GDM1 (cell line): ENCODE measurements at places on chromosomes 1 and 21.
A peak's percentile ranks its signal among the peaks of the same experiment; 100 is the strongest.

GRCh38 chr1:167454894-167455785, 63.2 kb downstream of the CD247 start:
- DNase-seq: peak; percentile 49

DNA sequence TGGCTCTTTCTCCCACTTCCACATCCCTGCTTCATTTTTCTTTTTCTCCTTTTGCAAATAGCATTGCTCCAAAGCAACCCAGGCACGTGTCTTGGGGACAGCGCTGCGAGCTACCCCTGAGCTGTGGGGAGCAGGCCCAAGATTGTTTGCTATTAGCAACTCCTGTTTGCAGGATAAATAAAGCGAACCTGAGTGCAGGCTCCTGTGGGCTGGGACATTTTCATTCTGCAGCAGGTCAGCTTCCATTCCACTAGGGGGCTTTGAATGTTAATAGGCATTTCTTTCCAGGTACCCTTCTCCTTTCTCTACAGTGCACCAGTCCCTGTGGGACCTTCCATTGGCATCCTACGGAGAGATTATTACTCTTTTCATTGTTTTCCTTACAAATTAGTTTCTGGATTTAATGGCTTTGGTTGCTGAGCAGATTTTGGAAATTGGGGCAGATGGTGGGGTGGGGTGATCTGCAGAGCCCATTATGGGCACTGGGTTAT, 54.0 kb downstream of the OLFML3 start:
- no peak for DNase-seq

GRCh38 chr1:154707901-154708463, 100.0 kb upstream of the ADAR start:
- no peak for DNase-seq

DNA sequence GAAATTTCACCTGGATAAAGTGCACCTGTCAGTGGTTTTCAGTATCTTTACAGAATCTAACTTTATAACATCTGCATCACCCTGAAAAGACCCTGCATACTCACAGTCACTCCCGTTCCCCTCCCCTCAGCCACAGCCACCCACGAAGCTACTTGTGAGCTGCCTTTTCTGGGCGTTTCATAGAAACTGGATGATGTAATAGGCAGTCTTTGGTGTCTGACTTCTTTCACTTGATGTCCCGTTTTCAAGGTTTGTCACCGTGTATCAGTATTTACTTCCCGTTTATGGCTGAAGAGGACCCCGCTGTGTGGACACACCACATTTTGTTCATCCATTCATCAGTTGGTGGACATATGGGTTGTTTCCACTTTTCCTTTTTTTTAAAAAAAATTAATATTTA, 47.8 kb upstream of the LRRC3 start:
- no peak for DNase-seq

DNA sequence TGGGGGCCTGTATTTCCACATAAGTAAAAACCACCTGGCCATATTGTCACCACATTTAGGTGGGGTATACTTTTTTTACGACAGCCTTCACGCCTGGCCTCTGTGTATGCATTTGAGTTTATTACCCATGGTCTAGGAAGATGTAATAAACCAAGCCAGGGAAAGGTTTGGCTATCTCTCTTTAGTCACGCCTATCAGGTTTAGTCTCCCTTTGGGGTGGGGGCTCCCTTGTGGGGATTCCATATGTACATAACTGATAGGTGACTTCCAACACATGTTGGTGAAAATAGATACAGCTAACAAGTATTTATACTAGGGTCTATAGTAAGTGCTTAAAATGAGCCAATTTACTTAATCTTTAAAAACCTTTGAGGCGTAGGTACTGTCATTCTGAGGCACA, 4.2 kb downstream of the YBX1 start:
- DNase-seq: no peak

DNA sequence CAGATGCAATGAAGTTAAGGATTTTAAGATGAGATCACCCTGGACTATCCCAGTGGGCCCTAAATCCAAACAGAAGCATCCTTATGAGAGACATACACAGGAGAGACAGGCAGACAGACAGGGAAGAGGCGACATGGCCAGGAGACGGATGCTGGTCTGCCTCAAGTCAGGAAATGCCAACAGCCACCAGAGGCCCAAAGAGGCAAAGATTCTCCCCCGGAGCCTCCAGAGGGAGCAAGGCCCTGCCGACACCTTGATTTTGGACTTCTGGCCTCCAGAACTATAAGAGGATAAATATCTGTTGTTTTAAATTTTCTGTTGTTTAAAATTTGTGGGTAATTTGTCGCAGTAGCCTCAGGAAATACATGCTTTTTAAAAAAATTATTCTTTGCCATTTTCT, 116.4 kb downstream of the GLIS1 start:
- DNase-seq: no peak

GRCh38 chr1:55898181-55898580, 681.2 kb downstream of the PLPP3 start:
- no peak for DNase-seq

GRCh38 chr1:96978901-96979300, 257.3 kb downstream of the PTBP2 start:
- DNase-seq: no peak

DNA sequence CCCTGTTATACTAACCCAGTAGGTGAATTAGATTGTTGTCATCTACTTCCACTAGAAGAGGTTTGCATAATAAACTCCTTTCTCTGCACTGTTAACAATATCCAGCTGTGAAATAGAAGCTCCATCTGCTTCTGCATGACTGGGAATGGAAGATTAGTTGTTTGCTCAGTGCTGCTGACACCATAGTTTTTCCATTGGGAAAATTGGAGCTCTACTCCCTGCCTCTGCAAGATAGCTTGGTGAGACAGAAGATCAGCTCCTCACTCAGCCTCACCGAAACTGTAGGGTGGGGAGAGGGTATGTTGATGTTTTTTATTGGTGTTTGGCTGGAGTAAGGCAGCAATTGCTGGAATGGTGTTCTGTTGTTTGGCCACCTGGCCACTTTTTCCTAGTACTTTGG, 331.6 kb upstream of the ADAMTS5 start:
- no peak for DNase-seq

- DNase-seq: no peak
These were observed 20.6 kb upstream of the ITLN1 start for GRCh38 chr1:160905617-160905989.

DNA sequence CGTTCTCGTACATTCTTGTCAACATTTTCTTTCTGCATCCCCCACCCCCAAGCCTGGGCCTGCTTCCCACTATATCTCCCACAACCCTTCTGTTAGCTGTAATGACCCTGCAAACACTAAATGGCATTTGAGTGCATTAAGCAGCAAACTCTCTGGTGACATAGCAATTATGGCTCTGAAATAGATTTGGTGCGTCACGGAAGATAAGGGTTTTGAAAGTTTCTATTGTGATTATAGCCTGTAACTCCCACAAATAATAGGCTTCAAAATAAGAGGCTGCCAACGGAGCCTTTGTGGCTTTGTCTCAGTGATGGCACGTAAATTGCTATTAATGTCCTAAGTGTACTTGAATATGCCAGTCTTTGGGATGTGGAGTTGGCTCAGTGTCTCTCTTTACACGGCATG, 277.6 kb downstream of the PBX1 start:
- DNase-seq: no peak

DNA sequence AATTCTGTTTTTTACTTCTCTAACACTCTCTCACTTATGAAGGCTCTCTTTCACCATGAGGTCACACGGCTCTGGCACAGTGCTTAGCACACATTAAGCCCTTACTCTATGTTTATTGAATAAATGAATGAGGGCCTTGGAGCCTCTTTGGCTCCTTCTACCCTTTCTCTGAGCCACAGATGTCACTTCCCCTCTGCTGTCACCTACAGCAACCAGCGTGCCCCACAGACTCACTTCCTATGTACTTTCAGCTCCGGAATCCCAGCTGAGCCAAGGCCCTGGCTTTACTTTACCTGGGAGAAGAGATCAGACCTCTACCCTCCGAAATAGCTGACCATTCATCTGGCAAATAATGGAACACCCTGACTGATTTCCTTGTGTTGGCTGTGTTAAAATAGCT, 53.7 kb upstream of the HMCN1 start:
- peak; percentile 38 for DNase-seq

GRCh38 chr1:93450321-93450720, 2.4 kb downstream of the FNBP1L start:
- no peak for DNase-seq

DNA sequence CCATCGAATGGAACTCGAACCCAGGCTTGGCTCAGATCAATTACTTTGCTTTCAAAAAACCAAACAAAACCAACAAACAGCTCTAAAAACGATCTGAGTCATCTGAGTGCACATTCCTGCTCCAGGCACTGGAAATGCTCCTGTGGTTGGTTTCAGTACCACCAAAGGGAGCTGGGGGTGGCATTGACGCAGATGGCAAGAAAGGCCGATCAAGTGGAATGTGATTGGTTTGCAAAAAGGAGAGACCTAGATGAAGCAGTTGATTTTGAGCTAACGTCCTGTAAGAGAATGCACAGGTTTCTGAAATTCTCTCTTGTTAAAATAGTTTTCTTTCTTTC, 39.5 kb downstream of the PIK3CD start:
- no peak for DNase-seq

DNA sequence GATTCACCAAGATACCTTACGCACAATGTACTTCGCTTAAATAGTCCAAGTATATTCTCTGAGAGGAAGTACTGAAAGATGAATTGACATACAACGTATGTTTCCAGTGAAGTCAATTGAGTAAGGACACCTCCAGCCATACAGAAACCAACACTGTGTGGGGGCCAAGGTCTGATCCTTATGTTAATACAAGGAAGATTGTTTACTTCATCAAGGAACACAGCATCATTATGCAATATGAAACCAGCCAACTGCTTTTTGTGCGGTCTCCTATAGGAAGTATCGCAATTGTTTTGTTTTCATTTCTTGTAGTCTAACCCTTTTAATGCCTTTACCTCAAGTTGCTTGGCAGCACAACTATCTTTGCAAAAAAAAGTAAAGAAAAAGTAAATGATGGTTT, 28.2 kb upstream of the TEKT2 start:
- no peak for DNase-seq

- no peak for DNase-seq
These were observed 3.8 kb downstream of the CA14 start for GRCh38 chr1:150261367-150261766.

DNA sequence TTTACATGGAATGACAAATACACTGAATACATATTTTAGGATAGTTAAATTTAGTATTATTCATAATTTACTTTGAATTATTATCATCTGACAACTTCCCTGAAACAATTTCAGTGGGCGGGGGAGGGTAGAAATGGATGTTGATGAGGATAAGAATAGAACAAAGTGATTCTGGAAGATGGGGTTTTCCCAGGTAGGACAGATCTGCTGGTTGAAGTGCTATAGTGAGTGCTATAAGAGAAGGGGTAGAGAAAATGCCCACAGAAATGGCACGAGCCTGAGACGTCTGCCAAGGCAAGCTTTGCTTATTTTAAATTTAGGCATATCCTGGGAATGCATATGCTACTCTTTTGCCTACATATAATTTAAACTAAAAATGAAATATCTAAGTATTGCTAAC, 3.2 kb downstream of the CFH start:
- no peak for DNase-seq

DNA sequence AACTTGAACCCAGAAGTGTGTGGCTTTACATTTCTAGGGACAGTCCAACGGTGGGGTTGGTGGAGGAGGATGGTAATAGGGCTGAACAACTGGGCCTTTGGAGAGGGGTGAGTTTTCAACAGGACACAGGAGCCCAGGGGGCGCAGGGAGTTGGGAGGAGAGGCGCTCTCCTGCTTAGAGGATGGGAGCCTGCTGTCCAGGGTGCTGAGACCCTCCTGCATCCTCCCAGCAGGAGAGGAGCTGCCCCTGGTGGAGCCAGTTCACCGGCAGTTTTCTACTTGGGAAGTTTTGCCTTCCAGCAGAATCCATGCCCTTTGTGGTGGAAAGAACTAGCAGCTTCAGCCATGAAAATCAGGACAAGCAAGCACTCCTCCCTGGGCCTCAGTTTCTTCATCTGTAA, 8.6 kb downstream of the KCNC4 start:
- no peak for DNase-seq

GRCh38 chr21:45415943-45416611, 11.1 kb downstream of the COL18A1 start:
- DNase-seq: no peak

GRCh38 chr1:232404981-232405731, 224.8 kb downstream of the SIPA1L2 start:
- DNase-seq: no peak

- DNase-seq: no peak
These were observed 373.1 kb upstream of the CXADR start for GRCh38 chr21:17139696-17140095.

GRCh38 chr1:66641891-66642473, 108.0 kb downstream of the SGIP1 start:
- no peak for DNase-seq

- no peak for DNase-seq
These were observed 1.2 kb upstream of the PSMB2 start for GRCh38 chr1:35642471-35642955.

DNA sequence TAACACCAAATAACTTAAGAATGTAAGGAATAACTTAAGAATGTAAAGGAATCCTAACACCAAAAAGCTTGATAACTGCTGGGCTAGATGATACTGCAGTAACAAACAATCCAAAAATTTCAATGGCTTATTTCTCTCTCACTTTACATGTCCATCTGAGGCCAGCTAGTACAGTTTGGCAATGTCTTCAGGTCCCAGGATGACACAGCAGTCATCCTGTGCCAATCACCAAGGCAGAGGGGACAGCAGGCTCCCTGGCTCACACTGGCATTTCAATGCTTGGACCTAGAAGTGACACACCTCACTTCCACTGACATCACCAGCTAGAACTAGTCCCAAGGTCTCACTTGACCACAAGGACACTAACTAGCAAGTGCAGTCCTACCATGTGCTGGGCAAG, 15.3 kb downstream of the DNAJC11 start:
- no peak for DNase-seq

GRCh38 chr1:21927533-21928237, 9.4 kb downstream of the HSPG2 start:
- DNase-seq: no peak

DNA sequence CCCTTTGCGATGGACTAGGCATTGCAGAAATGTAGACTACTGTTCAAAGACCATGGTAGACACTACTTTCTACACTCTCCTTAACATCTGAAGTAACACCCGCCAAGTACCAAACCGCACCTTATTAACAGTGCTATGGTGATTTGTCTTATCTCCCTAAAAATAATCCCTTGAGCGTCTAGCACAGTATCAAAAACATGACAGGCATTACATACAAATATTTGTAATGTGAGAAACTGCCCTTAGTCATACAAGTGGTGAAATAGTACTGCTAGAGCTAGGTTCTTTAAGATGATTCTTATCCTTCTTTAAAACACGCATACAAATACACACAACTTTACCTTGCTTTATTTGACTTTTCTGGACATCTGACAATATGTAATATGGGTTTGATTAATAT, 27.2 kb downstream of the PUM1 start:
- DNase-seq: no peak

DNA sequence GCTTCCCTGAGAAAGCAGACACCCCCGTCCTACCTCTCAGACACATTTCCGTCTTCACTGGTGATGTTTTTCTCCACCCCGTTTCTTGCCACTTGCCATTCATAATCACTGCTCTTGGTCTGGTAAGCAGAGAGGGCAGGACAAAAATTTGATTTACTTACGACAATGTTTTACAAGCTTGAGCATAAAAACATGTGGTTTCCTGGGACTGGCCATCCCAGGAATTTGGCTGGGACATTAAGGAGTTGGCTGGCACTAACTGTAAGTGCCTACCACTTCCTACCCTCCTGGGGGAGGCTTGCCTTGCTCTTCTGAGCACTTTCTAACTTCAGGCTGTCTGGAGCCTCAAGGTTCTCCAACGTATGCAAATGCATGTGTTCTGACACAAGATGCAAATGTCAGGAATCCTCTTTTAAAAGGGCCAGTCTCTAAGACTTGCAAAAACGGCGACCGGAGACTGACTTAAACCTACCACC, 24.2 kb downstream of the ZBTB18 start:
- DNase-seq: no peak
